ENCODE measurements at places on chromosomes 2 and 18.

- no peak for DNase-seq
Measured at GRCh38 chr2:1230155-1230893, 182.9 kb upstream of the TPO start.

GRCh38 chr2:215425021-215425782 is 10.7 kb downstream of the FN1 start:
- DNase-seq = no peak

- no peak for DNase-seq
Measured at GRCh38 chr2:233384811-233385488, 30.7 kb downstream of the DGKD start.

- peak; percentile 67 for DNase-seq
Measured at GRCh38 chr2:223460774-223461211, 141.4 kb downstream of the SCG2 start.

- DNase-seq = no peak
Measured at GRCh38 chr2:24511894-24512293, 20.8 kb downstream of the NCOA1 start.

DNA sequence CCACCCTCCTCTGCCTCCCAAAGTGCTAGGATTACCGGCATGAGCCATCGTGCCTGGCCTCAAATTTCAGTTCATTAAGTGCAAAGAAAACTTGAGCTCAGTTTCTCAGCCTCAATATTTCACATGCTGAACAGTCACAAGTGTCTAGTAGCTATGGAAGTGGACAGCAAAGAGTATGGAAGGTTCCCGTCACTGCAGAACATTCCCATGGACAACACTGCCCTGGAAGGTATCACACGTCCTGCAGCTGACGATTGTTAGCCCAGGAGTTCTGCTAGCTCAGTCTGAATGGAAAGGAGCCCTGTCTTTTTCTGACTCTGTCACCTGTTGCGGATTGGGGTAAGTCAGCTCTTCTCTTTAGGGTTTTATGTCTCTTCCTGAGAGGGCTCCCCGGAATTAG is 86.2 kb upstream of the PTPRM start:
- DNase-seq = no peak

DNA sequence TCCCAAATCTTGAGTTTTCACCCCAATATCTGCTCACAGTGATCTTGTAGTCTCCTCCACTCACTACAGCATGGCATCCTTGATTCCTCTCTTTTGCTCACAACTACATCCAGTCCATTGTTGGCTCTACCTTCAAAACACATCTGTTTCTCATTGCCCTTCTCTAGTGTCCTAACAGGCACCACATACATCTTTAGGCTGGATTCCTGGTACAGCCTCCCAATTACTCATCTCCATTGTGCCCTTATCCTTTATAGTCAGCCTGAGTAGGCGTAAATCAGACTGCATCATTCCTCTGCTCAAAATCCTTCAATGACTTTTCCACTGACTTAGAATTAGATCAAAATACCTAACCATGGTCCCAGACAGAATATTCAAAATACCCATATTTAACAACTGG is 10.7 kb upstream of the TAF1B start:
- DNase-seq = peak; percentile 31

DNA sequence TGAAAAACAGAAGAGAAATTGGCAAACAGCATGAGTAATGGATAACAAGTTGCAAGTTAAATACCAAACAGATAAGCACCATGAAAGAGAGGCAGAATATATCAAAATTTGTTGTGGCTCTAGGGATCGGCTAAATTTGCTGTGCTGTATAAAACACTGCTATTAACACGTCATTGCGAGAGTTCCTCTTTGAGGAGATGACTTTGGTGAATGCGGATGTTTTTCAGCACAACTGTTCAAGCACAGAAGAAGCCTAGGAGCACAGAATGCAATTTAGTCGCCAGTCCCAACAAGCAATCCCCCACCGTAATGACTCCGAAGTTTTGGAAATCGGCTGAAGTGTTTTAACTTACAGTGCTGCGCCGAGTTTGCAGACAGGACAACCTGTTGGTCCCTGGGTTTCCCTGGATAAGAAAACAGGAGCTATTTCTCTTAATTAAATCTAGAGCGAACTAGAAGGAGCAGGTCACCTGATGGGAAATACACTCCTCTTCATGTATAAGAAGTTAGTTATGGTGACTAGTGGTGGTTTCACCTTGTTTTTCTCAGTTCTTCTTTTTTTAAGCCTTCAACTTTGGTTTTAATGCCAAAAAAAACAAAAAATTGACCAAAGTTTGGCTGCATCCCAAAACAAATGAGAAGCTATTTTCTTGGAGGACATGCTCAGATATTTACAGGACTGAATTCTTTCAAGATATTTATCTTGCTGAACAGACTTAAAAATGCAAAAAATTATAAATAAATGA is 454.1 kb upstream of the SALL3 start:
- no peak for DNase-seq

- DNase-seq = peak; percentile 62
Measured at GRCh38 chr2:205405752-205406151, 276.5 kb upstream of the NRP2 start.

DNA sequence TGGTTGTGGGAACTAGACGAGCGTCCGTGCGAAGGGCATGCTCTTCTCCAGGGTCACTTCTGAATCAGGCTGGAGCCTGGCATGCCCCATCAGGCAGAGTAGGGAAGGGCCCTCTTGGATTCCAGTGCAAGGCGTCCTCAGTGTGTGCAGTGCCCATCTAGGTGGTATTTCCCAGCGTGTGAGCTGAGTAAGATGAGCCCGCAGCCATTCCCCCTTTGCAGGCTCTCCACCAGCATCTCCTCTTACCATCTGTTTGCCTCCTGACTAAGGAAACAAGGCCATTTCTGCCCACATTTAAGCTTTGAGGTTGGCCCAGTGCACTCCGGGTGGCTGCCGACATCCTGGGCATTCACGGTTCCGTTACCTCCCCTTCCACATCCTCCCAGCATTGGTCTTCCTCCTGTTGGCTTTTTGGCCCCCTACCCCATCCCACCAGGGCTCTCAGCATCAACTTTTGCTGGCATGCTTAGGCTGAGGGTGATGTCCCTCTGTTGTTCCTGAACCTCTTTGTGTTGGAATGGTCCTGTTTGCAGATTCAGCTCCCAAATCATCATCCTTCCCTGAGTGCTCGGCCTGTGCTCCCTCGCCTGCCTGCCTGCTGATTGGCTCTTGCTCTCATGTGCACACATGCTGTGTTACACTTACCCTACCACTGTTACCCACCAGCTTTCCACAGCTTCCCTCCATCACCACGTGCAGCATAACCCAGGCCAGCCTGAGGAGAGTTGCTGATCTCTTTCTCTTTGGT is 11.8 kb downstream of the CEP68 start:
- no peak for DNase-seq

DNA sequence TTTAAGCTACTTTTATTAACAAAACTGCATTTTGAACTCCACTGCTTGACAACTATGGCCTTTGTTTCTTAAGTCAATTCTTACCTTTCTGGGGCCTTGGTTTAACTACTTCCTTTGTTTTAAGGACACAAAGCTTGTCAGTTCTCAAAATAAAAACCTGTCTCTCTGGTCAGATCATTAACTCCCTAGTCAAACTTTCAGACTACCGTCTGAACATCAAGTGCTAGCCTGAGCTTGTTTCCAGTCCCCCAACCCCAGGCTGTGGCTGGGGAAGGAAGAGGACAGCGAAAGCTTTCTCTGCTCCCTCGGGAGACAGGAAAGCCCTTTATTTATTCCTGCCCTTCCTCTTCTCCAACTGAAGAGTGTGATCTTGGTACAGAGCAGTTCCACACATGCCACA is 1.7 kb downstream of the SH3YL1 start:
- DNase-seq = no peak

DNA sequence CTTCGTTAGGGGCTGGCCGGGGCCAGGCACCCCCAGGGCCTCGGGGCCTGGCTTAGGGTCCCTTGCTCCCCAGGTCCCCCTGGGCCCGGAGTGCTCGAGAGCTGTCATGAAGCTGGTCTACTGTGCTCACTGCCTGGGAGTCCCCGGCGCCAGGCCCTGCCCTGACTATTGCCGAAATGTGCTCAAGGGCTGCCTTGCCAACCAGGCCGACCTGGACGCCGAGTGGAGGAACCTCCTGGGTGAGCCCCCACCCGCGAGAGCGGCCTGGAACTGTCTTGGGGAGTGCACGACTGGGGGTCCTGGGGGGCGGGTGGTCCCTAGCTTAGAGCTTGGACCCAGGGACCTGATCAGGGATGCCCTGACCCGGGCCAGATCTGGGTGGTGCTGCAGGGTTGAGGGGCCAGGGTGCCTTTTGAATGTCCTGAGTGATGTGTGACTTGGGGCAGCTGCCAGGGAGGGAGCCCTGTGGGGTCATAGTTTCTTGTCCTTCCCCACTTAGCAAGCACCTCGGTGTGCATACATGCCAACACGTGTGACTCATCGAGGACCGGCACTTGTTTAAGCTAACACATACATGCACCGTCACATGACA is 27.9 kb downstream of the GPC1 start:
- no peak for DNase-seq

- DNase-seq = no peak
Measured at GRCh38 chr2:213252206-213252605, 32.1 kb upstream of the SPAG16 start.

DNA sequence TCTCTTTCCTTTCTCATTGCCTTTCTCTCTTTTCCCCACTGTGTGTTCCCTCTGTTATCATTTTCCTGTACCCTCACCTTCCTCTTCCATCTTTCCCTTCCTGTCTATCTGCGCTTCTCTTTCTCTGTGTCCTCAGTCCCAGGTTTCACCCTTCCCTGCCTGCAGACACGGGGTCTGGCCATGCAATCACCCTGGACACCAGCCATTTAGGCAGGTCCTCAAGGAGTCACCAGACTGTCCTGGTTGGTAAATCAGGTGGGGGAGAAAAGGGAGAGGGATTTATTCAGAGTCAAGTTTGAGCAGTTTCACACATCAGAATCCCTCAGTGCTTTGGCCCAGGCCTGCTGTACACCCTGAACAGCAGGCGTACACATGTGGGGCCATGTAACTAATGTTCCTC is 169.3 kb downstream of the ANKRD30B start:
- DNase-seq = no peak

DNA sequence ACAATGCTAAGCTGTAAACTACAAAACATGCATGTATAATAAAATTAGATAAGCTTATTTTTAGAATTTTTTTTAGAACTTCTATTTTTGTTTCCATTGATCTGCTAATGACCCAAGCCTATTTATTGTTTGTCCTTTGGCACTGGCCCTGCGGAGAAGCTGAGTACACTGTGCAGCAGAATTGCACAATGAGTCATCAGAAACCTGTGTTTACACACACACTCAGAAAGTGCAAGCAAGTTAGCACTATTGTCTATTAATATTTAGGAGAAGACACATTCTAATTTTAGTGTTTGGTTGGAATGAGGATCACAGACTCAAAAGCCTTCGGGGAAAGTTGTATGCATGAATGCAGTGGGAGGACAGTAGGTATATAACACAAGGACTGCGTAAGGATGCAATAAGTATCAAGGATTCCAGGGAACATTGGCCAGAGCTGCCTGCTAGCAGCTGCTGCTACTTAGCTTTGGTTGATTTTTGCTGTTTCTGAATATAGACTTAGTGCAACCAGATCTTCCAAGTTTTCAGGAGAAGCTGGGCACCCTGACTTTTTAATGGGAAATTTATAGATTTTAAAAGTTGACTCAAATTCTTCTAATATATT is 128.2 kb downstream of the KCNH7 start:
- DNase-seq = no peak

DNA sequence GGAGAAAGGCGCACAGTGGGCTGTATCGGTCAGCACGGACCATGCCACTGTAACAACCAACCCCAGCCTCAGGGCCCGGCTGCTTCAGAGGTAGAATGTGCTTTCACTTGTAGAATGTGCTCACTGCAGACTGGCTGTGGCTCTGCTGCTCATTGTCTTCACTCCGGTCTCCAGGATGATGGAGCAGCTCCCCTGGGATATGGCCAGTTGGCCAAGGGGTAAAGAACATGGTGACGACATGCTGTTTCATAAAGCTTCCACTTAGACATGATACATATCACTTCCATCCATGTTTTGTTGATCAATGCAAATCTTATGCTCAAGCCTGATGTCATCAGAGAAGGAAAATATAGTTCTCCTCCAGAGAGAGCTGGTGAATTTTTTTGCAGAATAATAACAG is 127.7 kb downstream of the SMAD2 start:
- DNase-seq = no peak

DNA sequence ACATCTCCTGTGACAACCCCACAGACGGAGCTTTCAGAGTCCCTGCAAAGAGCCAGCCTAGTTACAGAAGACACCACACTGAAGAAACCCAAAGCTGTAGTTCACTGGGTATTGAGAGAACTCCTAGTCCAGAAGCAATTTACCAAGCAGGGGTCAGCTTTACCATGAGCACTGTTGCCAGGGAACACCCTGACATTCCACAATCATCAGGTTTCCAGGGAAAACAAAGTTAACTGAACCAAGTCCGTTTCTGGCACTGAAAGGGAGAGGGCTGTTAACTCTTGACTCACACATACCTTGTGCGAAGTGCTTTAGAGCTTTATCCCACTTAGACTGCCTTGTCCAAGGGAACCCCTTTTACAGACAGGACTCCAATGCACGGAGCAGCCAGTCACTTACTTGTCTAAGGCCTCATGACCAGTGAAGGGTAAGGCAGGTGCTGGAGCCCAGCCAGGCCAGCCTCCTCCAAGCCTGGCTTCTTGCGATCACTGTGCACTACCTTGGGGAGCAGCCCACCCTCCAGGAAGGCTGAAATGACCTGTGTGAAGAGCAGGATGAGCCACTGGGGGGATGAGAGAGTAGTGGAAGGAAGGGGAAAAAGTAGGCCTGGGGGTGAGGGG is 53.9 kb downstream of the REEP1 start:
- no peak for DNase-seq

GRCh38 chr2:185757356-185757755 is 18.8 kb downstream of the FSIP2 start:
- DNase-seq = no peak

- DNase-seq = no peak
Measured at GRCh38 chr18:23799540-23799939, 110.3 kb downstream of the LAMA3 start.

DNA sequence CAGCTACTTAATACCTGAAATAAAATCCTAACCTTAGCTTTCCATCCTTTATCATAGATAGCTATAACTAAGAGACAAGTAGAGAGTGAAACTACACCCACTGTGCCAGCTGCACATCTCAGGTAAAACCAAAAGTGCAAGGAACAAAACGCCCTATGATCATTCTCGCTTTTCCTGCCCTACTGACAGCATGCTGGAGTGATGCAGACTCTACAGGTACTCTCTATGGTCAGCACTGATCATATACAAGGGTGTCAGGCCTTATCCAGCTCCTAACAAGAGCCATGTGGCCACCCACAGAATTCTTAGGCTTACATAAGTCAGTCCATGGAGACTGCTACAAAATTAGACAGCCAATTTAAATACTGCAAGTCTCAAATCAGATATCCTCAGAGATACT is 45.6 kb downstream of the REV1 start:
- no peak for DNase-seq

GRCh38 chr2:1694371-1695271 is 49.7 kb downstream of the PXDN start:
- no peak for DNase-seq

GRCh38 chr2:8146132-8147005 is 535.5 kb upstream of the ID2 start:
- DNase-seq = no peak

- no peak for DNase-seq
Measured at GRCh38 chr2:187475499-187476248, 27.6 kb upstream of the CALCRL start.

GRCh38 chr2:11821705-11822104 is 75.3 kb downstream of the LPIN1 start:
- DNase-seq = no peak

- DNase-seq = peak; percentile 50
Measured at GRCh38 chr2:26330114-26330549, 15.8 kb upstream of the SELENOI start.

All from NCI-H226 (cell line).